ENCODE measurements at places on chromosomes 5 and 9.

DNA sequence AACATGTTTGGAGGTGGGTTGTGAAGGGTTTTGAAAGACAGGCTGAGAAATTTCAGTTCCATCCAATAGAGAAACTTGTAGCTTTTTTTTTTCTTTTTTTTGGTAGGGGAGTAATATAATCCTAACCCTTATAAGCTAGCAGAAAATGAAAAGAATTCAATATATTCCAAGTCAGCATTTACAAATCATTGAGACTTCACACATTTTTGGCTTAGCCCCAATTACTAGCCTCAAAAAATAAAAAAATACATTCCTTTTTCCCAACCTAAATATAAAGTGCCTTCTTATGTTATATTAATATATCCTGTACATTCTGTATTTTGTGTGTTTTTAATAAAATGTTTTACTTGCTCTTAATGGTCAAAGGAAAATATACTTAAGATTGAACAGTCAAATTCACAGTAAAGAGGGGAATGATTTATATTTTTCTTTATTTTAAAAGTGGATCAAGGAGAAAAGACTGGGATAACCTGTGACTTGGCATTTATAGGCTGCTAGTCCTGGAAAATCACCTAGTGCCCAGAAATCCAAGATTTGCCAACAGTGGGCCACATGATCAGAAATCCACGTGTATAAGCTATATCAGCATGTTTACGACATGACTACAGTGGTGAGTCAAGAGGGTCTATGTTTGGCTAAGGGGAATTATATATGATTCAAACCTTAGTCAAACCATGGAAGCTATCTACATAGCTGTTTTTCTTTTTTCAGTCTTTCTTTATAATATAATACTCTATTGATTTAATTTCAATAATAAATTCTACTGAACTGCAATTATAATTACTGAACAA lies 14.5 kb downstream of the HACD4 start:
- DNase-seq, result no peak

DNA sequence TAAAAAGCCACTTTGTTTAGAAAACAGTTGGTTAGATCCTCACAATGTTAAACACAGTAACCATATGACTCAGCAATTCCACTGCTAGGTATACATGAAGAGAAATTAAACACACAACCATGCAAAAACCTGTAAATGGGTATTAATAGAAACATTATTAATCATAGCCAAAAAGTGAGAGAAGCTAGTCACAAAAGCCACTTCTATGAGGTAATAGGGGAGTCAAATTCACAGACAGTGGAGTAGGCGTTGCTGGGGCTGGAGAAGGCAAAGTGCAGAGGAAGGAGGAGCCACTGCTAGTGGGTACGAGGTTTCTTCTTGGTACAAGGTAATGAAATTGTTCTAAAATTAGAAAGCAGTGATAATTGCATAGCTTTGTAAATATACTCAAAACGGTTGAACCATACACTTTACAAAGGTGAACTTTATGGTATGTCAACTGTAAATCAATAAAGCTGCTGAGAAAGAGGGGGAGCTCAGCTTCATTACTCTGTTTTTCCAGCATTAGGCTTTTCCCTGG lies 364.4 kb downstream of the GADD45G start:
- DNase-seq, result peak; percentile 13

DNA sequence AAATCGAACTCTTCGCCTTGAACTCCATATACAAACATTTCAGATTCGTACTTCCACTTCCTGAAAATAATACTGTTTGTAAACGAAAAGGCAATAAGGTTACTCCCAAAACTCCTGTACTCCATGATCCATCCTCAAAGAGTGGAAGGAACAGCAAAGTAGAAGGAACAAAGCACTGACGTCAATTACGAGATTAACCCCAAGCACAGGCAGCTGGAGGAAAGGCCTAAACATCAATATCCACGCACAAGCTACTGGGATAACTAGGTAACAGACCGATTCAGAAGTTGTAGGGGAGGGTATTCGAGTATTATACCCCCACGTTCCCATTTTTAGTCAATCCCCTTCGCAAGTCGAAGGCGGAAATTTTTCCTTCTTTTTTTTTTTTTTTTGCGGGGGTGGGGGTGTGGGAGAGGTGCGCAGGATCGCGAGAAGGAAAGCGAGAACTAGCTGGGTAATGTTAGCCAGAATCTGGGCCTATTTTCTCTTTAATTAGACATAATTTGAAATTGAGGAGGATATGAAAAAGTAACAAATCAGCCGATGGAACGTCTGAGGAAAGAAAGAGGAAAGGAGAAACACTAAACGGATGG lies 909 bp downstream of the AFF4 start:
- DNase-seq, result peak; percentile 15

GRCh38 chr5:168881427-168882149 lies 302.4 kb upstream of the PANK3 start:
- DNase-seq, result no peak

DNA sequence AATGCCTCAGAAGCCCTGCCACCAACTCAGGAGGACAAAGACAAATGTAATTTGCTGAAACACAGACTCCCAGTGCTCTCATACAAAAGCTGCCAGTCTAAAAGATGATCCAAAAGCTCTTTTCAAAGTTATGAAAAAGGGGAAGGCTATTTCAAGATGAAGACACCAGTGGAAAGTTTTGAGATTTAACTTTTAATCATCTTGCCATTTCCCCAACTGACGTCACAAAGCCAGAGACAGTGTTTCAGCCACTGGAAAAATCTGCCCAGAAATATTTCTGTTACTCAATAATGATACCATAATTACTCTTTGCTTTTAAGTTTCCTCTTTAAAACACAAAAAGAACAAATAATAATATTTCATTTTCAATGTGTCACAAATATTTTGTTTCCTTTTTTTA lies 20.9 kb downstream of the ENG start:
- no peak for DNase-seq

DNA sequence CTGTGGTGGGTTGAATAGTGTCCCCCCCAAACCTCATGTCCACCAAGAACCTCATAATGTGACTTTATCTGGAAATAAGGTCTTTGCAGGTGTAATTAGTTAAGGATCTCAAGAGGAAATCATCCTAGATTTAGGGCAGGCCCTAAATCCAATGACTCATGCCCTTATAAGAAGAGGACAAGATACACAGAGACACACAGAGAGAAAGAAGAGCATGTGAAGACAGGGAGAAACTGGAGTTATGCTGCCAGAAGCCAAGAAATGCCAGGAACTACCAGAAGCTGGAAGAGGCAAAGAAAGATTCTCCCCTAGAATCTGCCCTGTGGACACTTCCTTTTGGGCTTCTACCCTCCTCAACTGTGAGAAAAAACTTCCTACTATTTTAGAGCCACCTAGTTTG lies 8.8 kb downstream of the FAM13B start:
- DNase-seq, result no peak

GRCh38 chr5:74603376-74603775 lies 37.2 kb downstream of the ENC1 start:
- no peak for DNase-seq

DNA sequence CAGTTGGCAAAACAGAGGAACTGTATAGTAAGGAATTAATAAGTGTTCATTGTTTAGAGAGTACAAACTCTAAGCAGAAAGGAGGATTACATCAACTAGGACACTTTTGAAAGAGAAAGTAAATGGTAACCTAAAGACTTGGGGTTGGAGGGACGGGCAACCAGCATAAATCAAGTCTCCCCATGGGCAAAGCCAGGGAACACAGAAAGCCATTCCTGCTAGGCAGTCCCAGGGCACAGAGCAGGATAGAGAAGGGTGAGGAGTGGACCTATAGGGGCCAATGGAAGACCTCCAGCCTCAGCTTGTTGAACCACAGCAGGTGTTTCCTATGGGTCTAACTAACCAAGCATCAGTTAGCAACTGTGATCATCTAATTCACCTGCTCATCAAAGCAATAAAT lies 9.2 kb upstream of the ERAP1 start:
- no peak for DNase-seq

DNA sequence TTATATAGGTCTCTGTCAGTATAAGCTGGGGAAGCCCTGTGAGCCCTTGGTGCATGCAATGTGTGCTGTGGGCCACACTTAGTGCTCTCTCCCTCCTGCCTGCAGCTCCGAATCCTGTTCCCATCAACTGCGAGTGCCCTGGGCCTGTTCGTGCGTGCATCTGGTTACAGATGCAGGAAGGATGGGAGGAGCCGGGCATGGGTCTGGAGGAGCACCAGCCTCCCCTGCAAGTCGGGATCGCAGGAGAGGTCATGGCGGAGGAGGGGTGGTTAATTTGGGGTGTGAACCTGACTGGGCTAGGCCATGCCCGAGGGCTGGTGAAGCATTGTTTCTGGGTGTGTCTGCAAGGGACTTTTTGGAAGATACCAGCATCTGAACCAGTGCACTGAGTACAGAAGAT lies 274.6 kb upstream of the IRX4 start:
- DNase-seq, result no peak

DNA sequence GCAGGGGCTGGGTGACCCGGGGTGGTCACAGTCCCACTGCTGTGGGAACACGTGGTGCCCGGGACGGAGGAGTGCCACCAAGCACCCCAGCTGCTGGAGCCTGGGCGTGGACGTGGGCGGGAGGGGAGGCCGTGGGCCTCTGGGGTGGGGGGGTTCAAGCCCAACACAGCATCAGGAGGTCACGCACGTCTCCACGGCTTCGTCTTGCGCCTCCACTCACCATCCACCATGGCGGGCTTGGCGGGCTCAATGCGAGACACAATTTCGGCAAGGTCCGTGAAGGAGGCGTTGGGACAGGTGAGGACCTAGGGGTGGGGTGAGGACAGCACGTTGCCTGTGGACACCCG lies 2.2 kb upstream of the NSMF start:
- no peak for DNase-seq

GRCh38 chr9:33110686-33111085 lies 34.2 kb upstream of the SMU1 start:
- no peak for DNase-seq

DNA sequence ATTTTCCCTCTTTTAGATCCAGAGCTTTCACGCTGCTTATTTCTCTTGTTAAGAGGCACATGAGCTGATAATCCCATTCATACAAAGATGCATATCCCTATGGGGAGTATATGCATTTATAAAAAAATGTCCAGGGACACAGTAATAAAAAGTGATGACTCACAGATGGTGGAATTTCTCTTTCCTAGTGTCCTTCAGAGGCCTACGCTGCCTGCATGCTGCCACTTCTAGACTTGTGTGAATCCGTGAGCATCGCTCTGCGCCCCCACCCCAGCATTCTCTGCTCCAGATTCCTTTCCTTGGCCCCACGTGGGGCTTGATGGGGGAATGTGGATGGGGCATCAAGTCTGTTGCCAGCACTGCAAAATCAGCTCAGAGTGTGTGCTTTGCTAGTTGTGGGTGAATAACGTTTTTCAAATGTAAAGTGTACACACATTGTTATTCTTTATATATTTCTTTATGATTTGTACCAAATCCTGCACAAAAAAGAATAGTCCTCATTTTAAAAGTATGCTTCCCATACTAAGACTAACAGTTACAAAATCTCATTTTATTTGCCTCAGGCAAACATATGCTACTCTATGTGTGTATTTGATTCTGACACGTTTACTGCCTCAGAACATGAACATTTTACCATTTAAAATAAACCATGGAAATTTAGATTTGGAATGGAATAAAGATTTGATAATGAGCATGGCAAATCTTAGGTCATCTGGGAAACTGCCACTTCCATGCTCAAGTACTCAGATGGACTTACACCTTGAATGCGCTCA lies 22.4 kb upstream of the RASGRF2 start:
- DNase-seq, result no peak

- DNase-seq, result no peak
Observed at GRCh38 chr5:106489004-106489403, 1181.7 kb downstream of the EFNA5 start.

DNA sequence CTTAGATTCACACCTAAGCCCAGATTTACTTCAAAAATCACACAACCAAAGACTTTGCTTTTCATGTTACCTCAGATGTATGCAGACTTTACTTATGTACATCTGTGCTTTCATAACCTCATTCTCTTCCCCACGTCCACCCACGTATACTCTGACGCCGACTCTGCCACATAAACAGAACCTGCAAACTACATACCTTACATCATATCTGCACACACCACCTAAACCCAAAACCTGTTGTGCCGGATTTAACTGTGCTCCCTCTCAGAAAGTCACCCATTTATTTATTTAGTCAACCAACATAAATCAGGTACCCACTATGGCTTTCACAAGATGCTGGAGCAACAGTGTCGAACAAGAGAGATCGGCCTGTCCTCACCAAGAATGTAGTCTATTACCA lies 1.0 kb upstream of the DPYSL3 start:
- no peak for DNase-seq

DNA sequence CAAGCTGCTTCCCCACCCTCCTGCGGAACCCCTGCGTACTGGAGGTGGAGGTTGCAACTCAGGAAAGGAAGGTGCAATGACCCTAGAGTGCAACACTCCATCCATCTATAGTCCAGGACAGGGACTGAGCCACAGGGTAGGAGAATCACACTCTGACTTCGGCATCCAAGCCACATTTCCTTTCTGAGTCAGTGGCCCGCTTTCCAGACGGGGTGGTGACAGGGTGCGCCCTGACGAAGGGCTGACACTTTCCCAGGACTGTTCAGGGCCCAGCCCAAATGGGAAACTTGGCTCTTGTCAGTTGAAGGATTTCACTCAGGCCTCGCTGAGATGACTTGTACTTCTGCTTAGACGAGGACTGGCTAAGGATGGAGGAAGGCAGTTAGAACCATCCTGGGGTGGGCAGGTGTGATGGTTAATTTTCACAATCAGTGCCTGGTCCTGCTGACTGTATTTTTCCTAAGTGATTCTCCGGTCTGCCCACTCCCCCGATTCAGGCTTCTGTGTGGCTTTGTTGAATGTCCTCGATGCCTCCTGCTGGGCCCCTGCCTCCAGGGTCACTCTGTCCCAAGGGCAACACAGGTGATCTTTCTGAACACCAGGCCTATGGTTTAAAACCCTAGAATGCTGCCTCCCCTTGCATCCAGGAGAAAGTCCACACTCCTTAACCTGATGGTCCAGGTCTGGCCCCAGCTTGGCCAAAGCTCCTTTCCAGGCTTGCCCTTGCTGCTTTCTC lies 228.1 kb downstream of the FSTL4 start:
- no peak for DNase-seq

GRCh38 chr5:55327281-55327680 lies 19.5 kb downstream of the MTREX start:
- no peak for DNase-seq

DNA sequence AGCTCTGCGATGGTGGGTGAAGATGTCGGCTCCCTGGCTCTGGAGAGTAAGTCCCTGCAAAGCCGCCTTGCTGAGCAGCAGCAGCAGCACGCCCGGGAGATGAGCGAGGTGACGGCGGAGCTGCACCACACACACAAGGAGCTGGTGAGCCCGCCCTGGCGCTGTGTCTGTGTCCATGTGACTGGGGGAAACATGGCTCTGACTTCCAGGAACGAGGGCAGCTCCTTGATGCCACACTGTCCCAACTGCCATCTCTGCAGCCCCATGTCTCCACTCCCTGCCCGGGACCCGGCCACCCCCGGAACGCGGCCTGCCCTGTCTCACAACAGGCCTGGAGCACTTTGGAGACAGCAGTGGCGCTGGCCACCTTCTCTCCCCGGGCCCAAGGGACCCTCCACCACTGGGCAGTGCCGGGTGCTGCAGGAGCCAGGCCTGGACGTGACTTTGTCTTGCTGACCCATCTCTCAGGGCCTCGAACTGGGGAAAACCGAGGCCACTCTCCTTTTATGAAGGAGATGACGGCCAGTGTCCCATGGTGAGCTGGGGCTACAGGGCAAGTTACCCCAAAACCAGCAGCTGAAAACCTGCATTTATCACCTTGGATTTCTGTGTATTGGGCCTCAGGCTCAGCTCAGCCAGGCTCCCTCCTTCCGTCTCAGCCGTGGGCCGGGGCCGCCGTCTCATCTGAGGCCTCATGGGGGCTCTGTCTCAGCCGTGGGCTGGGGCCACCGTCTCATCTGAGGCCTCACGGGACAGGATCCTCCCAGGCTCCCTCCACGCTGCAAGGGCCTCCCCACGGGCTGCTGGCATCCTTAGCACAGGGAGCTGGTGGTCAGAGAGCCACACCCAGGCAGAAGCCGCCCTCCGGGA lies 28.6 kb downstream of the CEP72 start:
- no peak for DNase-seq

Measured in NCI-H1092 treated with DMSO at 0.1 percent for 48 hours (cell line).